8988T (cell line): ENCODE measurements at places on chromosomes 3 and 15.

DNA sequence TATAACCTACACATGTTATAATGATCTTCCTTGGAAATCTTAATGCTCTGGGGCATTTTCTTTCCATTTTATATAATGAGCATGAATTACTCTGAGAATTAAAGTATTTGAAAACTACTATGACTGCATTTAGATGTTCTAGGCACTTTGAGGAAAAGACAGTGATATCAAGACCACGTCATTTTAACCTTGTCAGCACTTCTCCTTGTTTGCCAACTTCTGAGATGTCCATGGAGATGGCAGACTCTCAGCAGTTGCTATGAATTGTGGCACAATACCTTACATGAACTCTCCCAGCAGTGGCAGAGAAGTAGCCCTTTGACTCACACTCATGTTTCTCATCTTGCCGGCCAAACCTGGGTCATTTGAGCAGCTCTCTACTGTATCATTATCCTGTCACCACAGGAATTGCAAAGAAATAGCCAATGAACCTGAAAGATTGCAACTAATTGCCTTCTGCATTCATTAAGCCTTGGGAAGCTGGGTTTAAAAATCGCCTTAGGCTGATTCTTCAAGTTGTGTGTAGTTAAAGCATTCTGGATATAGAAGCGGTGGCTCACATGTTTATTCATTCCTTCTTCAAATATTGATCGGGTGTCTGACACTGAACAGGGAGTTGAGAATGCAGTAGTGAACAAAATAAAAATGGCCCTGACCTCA lies 272.2 kb upstream of the CFAP20DC start:
- DNase-seq, result no peak

DNA sequence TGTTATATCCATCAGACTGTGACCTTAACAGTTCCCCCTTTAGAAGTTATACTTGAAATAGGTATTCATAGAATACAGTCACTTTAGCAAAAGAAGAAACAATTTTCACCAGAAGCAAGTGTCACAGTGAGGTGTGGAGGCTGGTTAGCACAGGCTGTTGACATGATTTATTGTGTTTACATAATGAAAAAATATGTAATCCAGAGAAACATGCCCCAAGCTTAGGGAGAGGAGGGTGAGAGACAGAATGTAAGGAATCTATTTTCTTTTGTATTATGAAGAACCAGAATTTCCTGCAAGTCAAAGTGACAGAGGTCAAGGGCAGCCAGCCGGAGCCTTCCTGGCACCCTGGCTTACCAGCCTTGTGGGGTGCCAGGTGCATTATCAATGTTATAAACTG lies 4.0 kb downstream of the IL12A start:
- no peak for DNase-seq

DNA sequence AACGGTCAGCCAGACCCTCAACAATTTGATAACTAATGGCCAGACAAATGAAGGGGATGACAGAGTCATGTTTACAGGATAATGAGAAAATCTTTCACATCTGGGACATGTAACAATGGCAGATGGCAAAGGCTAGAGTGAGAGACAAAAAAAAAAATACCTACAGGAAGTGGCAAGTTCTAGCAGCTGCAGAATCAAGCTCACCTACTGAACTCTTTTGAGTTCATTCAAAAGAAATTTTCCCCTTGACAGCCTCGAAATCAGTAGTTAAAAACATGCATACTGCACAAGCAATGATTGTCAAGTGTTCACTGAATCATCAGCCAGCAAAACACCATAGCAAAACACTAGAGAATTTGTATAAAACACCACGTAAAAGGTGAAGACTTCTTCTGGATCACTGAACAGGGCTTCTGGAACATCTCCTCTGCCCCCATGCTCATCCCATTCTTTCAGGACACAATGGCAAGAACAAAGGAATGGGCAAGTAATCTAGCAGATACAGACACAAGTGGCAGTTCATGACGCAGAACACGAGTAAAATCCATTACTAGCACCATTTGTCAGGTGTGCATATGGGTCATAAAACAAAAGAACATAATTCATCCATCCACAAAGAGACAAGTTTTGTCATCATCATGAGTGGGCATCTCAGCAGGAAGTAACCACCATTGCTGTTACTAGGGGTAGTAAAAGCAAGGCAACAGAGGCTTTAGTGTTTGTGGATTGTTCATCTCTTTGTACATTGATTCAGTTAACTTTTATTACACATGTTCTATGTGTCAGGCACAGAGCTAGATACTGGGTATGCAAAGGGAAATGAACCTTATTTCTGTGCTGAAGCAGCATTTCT lies 13.8 kb upstream of the KCNMB2 start:
- DNase-seq, result no peak

GRCh38 chr3:158531334-158531733 lies 39.7 kb upstream of the MLF1 start:
- no peak for DNase-seq

DNA sequence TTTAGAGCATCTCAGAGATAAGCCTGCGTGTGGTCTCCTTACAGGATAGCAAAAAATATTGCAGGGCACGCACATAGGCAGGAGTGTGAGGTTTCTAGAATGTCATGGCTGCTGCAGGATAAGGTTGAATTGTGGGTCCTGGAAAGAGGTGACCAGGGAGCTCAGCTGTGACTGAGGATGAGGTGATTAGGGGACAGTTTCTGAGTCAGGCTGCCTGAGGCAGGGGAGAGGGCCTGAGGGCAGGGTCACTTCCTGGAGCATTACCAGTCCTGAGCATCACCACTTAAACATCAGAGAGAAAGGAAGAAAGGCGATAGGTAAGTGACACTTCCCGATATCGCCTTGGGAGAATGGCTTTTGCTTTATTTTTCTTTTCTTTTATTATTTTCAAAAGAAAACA lies 813.8 kb downstream of the TUSC7 start:
- DNase-seq, result no peak

DNA sequence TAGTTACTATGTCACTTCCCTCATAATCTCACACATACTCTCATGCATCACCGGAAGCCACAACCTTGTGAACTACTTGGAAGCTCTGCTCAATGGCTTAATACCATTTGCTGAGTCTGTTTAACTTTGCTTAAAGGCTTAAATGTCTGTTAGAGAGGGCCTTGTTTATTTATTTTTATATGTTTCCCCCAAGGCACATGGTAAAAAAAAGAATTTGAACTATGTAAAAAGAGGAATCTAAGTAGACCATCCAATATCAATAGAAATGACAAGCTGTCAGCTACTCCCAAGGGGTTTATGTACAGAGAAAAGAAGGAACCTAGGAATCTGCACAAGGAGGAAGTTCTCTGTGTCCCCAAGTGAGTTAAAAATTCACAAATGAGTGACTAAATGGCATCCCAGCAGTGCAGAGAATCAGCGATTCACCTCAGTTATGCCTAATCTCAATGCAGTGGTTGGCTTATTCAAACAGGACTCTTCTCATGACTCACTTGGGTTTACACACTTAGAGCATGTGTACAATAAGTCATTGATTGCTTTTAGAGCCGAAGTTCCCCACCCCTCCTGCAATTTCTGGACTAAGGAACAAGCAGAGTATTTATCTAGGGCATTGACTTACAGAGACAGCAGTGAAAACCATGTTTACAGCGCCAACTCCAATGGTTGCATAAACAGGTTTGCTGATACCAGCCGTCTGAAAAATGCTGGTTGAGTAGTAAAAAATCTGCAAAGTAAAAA lies 24.4 kb downstream of the SLC2A2 start:
- DNase-seq, result no peak

DNA sequence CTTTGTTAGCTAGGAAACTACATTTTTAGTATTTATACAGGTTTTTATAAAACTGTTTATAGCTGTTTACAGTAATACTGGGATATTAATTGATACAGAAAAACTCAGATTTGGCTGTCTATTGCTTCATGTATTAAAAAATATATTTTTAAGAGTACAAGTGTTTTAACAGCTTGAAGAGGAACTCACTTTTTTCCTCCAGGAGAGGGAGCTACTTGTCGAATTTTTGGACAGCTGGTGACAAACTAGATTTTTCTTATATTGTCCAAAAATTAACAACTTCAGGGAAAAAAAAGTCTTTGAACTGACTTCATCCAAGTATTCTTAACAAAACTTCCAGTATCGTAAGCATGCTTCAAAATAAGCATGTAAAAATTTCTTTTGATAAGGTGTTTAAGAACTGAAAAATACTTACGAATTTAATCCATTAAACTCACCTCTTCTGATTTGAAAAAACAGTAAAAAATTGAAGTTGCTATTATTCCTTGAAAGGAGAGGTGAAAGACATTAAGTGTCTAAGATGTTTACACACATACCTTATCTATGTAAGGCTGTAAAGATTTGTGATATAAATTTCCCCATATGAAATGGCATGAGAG lies 4.0 kb downstream of the DIPK2A start:
- DNase-seq, result no peak

- no peak for DNase-seq
These were observed 44.8 kb downstream of the ROPN1B start for GRCh38 chr3:126013751-126014156.

DNA sequence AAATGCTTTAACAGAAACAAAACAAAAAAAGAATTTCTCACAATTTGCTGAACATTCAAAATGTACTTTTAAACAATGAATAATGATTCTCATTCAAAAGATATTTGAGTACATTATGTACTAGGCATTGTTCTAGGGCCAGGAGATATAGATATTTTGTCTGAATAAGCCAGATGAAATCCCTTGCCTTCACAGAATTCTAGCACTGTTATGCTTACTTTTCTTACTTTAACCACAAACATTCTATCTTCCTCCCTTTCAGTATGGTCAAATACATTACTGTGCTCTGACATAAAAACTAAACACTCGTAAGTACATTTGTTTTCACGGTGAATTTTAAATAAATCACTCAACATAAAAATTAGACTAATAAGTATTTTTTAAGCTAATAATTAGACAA lies 116.7 kb downstream of the ADAM10 start:
- DNase-seq, result no peak

GRCh38 chr15:69787791-69788190 lies 309.9 kb downstream of the TLE3 start:
- DNase-seq, result no peak

DNA sequence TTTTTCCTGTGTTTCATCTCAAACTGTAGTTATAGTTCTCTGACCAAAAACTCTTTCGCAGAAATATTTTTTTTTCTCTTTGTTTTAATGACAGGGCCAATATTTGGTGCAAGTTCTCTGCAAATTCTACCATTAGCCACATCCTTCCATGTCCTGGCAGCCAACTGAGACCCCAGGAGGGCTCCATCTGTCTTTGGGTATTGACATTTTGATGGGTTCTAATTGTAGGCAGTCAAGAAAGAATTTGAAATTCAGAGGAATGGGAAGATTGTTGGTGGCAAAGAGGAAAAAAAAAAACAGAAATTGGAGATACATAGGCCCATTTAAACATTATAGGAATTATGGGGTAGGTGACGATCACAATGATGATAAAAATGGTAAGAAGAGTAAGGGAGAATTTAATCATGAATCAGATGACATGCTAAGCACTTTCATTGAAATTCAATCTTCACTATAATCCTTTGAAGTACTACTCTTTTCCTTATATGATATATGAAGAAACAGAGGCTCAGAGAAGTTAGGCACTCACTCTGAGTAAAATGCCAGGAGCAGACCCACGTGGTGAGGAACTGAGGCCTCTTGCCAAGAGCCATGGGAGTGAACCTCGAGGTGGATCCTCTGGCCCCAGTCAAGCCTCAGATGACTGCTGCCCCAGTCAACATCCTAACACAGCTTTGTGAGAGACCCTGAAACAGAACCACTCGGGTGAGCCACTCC lies 151.4 kb downstream of the PDZRN3 start:
- no peak for DNase-seq

DNA sequence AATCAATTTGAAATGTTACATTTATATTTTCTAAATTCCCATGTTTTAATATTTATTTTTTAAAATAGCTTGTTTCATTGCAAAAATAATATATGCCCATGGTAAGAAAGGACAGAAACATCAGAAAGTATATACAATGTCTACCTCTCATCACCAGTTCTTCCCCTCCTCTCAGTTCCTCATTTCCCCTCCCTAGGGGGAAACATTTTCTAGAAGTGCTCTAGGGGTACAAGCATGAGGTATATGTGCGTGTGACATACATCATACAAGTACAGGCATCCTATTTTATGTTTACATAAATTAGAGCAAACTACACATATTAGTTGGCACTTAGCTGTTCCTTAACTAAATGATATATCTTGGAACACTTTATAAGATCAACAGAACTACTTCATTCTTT lies 189.3 kb upstream of the VEPH1 start:
- no peak for DNase-seq

DNA sequence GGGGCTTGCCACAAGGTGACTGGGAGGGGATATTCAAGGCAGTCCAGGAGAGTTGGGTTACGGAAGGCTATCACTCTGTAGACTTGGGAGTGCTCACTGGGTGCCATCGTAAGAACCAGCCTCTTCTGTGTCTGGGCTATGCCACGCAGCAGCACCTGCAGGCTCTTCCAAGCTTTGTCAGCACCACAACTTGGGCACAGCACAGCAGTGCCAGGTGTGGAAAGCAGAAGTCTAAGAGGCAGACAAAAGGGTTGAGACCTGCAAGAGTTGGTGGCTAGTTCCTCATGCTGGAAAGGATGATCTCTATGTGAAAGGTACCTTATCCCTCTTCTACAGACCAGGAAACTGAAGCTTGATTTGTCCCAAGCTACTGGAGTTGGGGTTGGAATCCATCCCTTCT lies 15.8 kb downstream of the CX3CR1 start:
- no peak for DNase-seq

- DNase-seq, result no peak
These were observed 19.8 kb upstream of the CELF6 start for GRCh38 chr15:72339777-72340177.

GRCh38 chr15:80464951-80465625 lies 60.9 kb downstream of the ARNT2 start:
- DNase-seq, result no peak

GRCh38 chr3:29353807-29354206 lies 72.9 kb downstream of the RBMS3 start:
- no peak for DNase-seq

GRCh38 chr3:25826510-25826909 lies 36.6 kb downstream of the OXSM start:
- DNase-seq, result no peak

GRCh38 chr3:139355891-139356290 lies 12.1 kb downstream of the MRPS22 start:
- DNase-seq, result no peak
